Stromal cell of bone marrow (primary cell): ENCODE measurements at places on chromosomes 5 and 9.

GRCh38 chr9:129322641-129323375 is 144.7 kb upstream of the IER5L start:
- DNase-seq, result no peak

DNA sequence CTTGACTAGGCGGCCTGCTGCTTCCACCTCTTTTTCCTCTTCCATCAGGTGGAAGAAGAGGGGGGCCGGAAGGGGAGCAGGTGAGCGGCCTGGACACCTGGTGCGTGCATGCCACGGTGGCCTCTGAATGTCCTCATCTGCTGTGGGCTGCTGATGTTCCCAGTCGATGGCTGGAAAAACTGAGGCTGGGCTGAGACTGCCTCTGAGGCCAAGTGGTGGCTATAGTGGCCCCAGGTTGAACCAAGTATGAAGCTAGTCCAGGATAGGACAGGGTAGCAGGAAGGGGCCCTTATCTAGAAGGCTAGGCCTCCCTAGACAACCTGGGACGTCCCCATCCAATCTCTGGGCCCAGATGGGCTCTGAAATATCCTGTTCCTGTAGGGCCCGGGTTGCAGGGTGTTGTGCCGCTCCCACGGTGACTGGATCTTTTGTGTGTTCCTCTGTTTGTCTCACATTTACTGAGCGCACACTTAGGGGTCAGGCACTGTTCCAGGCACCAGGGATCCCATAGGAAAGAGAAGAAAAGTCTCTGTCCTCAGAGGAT is 753 bp upstream of the NR5A1 start:
- no peak for DNase-seq

- DNase-seq, result no peak
Observed at GRCh38 chr9:126483468-126484073, 130.2 kb upstream of the LMX1B start.

DNA sequence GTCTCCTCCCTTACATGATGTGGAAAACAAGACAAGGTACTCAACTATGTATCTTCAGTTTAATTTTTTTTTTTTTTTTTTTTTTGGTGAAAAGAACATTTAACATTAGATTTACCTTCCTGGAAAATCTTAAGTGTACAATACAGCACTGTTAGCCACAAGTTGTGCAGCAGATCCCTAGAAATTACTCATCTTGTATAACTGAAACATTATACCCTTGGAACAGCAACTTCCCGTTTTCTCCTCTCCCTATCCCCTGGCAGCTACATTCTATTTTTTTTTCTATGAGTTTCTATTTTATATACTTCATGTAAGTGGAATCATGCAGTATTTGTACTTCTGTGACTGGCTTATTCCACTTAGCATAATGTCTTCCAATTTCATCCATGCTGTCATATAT is 421.9 kb upstream of the FTMT start:
- DNase-seq, result peak; percentile 33

- DNase-seq, result no peak
Observed at GRCh38 chr9:88224938-88225337, 86.7 kb upstream of the SPATA31C2 start.

DNA sequence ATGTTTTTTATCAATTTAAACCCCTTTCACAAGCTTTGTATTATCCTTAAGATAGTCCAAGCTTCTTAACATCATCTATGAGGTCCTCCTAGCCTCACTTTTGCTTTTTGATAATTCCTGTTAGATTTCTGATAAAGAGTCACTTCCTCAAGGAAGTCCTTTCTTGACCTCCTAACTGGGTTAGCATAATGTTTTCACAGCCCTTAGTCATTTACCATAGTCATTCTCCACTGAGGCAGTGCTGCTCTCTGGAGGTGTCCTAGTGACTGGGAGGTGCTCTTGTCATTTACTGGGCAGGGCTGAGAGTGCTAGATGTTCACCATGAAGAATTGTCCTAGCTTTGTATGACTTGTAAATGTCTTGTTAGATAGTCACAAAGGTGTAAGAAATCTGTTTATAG is 26.4 kb downstream of the TNPO1 start:
- no peak for DNase-seq

- DNase-seq, result no peak
Observed at GRCh38 chr9:97907046-97907445, 15.3 kb downstream of the TRMO start.

DNA sequence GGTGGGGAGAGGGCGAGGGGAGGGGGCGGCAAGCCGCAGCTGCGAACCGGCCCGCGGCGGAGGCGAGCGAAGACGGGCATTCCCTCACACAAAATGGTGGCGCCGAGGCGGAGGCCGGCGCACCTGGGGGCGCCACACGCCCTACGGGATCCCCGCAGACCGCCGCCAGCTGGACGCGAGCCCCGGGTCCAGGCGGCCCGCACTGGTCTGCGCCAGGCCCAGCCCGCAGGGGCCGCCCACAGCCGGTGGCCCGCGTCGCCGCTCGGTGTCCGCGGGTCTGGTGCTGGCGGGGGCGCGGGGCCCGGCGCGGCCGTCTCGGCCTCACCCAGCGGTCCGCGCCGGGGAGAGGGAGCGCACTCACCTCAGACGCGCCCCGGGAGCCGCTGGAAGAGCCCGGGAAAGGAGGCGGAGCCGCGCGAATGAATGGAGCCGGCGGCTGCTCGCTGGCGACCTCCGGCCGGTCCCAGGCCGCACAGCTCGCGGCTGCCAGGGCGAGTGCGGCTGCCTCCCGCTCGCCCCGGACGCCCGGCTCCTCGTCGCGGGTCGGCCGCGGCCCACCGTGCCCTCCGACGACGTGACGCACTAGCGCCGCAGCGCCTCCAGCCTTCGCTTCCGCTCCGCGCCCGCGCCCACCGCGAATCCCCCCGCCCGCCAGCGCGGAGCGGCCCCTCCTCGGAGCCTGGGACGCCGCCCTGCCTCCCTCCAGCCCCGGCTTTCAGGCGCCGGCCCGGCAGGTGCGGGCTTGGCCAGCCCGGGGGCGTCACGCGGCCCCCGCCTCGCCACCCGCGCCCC is at the start of gene FAM169A:
Gene FAM169A, minus strand, starts transcription at position 584 of the 792 bp plus-strand sequence. CDS start 24,711 bp downstream, outside the sequence.
- DNase-seq, result no peak

DNA sequence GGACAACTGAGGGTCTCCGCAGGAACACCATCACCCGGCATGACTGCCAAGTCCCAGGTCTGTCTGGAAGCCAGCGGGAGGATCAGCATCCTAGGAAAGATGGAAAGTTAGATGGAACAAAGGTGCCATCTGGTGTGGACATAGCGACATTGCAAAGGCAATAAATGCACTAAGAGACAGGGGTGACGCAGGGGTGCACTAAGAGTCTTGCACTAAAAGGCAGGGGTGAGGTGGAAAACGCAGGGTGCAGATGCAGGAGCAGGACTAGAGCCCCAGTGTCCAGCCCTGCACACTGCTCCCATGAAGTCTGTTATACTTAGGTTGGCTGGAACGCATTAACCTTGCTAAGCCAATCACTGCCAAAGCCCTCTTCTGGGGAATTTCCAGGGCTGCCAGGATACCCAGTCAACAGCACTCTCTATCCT is 15.5 kb downstream of the ATOX1 start:
- DNase-seq, result no peak

- DNase-seq, result no peak
Observed at GRCh38 chr5:13695076-13695712, 249.3 kb downstream of the DNAH5 start.

DNA sequence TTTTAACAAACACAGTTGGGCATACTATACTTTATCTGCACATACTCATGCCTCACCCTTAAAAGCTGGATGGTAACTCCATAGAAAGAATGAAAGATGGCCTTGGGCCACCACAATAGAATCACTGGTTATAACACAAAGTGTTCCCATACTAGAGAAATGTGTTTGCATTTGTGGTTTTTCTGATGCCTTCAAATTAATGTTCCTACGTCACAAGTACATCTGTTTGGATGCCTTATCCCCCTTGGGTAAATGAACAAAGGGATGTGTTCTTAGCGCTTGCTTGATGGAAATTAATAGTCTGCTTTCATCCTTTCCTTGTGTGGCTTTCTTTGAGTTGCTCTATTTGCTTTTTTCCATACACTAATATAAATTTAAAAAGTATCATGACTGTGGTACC is 291.1 kb upstream of the PDE4D start:
- DNase-seq, result no peak

DNA sequence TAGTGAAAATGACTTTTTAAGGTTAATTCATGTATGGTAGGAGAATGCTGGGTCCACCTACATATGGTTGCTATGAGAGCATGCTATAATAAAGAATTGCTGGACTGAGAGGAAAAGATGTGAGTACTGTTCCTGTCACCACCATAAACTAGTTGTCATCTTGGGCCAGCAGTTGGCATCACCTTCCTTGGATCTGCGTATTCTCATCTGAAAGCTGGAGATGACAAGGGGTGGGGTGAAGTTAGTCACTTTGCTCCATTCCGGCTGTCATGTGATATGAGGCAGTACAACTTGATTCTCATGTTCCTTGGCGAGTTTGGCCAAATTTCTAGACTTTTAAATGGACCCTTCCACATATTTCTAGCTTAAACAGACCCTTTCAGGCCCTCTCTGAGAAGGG is 33.3 kb downstream of the PIP5K1B start:
- no peak for DNase-seq

GRCh38 chr9:121906074-121906870 is 186.8 kb downstream of the TTLL11 start:
- peak; percentile 75 for DNase-seq

DNA sequence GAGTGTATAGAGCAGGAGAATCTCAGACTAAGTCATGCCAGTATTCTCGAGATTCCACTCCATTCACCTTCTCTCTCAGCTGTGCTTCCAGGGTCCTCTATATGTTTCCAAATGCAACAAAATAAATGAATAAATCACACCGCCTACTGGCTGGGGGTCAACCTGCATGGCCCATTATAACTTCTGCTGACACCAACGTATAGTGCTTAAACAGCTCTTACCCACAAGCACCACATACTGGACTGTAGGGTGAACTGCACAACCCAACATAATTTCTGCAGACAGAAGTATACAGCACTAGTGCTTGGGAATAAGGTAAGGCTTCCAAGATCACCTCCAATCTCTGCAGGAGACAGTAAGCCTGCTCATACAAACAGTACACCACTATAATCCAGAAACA is 33.1 kb upstream of the HTR4 start:
- no peak for DNase-seq

GRCh38 chr9:33129886-33130881 is 37.0 kb downstream of the B4GALT1 start:
- no peak for DNase-seq

GRCh38 chr5:171874234-171874633 is 88.6 kb downstream of the SMIM23 start:
- peak; percentile 13 for DNase-seq

DNA sequence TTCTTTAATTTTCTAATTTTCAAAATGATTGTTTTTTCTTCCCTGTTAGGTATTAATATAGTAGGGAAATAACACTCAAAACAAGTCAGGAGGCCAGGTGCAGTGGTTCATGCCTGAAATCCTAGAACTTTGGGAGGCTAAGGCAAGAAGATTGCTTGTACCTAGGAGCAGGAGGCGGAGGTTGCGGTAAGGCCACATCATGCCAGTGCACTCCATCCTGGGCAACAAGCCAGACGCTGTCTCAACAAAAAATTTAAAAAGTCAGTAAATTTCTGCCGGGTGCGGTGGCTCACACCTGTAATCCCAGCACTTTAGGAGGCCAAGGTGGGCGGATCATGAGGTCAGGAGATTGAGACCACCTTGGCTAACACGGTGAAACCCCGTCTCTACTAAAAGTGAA is 10.2 kb upstream of the CDK7 start:
- no peak for DNase-seq

GRCh38 chr5:151475388-151475787 is 28.0 kb downstream of the SLC36A1 start:
- no peak for DNase-seq

DNA sequence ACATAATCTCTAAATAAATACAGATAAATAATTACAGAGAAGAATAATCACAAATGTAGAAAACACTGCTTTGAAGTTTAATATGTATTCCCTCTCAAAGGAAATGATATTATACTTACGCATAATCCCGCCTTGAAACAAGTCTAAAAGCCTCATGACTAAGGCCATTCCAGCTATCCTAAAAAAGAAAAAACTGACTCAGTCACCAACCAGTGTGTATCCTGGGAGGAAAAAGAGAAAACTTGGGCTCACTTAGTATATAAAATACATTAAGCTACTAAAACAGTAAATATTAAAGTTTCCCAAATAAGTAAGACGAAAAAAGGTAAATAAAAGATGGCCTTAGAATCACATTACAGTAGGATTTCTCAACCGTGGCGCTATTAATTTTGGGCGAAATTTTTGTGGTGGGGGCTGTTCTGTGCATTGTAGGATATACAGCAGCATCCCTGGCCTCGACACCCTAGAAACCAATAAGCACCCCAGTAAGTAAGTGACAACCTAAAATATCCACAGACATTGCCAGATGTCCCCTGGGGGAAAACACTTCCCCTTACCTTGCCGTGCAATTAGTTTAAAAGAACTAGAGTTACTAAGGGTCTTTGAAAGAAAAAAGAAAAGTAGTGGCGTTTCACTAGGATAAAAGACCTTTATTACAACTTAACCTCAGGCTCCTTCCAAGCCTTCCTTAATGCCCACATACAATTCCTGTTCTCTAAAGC is 1.1 kb downstream of the HSPA9 start:
- DNase-seq, result peak; percentile 31

DNA sequence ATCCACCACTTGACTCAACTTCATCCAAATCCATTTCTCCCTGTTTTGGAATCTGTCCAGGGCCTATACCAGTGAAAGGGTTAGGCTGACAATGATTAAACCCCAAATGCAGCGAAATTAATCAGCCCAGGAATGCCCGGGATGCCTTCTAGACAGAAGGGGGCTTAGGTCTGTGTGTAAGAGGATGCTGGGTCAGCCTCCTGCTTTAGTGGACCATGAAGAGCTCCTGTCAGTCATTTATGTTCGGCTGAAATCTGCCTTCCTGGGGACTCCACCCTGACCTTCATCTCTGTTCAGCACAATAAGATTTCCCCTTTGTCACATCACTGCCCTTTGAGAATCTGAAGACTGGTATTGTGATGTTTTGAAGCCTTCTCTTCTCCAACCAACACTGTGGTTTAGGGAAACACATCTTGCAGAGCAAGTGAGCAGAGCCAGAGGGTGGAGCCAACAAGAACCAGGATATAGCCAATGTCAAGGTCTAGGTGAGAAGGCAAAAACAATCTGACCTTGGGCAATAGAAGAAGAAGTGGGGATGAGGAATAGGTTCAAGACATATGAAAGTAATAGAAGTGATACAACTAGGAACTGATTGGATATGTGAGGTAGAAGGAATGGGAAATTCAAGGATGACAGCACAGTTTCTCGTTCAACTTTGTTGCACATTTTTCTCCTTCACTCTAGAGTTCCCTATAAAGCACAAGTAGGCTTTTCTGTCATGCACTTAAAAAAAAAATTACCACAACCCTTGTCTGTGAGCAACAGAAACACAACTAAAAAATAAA is 234.4 kb downstream of the ARHGAP26 start:
- no peak for DNase-seq
